ENCODE measurements at places on chromosomes 16 and 17.

GRCh38 chr17:42748908-42749798, 4.3 kb upstream of the EZH1 start:
- DNase-seq, result no peak

GRCh38 chr17:10018461-10018891, 113.4 kb upstream of the RCVRN start:
- DNase-seq, result no peak

DNA sequence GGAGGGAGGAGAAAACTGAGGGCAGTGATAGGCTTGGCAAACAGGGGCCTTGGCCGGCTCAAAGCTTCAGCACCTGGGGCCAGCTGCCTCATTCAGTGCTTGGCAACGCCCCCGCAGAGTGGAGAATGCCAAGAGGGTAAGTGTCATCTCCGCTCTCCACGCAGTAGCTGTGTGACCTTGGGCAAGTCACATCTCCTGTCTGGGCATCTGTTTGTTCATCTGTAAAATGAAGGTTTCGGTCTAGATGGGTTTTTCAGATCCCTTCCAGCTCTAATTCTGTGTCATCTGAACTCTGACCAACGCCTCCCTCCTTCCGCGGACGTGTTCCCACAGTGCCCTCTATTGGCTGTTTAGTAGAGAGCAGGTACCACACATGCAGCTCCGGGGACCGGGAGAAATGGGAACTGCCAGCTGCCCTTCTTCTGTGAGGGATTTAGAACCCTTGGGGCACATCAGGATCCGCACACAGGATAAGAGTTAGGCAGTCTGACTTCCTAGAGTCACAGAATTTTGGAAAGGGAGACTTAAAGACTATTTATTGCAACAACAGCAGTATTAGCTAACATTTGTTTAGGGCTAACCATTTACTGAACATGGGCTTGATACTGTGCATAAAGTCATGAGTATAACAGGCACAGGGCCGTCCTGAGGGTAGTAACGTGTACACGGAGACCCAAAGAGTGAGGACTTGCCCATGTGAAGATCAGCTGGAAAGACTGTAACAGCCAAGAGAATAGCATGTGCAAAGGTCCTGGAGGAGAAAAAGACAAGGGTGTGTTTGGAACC, 26.8 kb downstream of the GP2 start:
- DNase-seq, result peak; percentile 5

- no peak for DNase-seq
These were observed 42.9 kb downstream of the LITAF start for GRCh38 chr16:11543661-11544393.

- no peak for DNase-seq
These were observed 91.7 kb downstream of the DNAH17 start for GRCh38 chr17:78485290-78486168.

DNA sequence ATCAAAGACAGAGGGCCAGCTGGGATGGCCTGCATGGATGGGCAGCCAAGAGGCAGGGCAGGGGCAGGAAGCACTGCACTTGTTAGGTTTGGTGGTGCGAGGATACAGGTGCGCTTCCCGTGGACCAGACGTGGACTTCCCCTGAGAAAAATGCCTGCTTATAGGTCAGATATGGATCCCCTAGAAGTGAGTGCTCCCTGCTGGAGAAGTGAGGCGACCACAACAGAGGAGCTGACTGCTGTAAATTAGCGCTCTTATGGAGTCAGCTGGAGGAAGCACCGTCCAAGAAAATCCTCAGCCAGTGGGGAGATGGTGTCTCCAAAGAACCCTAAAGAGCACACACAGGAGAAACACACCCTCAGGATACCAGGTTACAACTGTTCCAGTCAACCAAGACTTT, 27.7 kb upstream of the CCDC182 start:
- DNase-seq, result no peak

GRCh38 chr16:86138121-86139085, 239.4 kb downstream of the IRF8 start:
- DNase-seq, result no peak
